ENCODE measurements at places on chromosomes 7 and 10.

DNA sequence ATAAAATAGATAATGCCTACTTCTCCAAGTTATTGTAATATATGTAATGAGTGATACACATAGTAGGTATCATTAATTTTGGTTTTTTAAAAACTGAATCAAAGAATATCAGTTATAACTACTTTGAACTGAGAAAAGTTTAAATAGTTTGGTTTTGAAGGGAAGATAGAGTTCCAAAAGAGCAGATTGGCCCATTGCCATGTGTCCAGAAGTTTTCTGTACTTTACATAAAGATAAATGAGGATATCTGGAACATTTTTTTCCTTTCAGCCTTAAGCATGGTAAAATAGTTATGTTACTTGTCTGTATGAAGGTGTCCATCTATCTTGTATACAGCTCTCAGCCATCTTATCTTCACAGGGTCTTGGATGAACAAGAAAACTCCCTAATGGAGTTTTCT is 97.9 kb upstream of the MXI1 start:
- DNase-seq = no peak

DNA sequence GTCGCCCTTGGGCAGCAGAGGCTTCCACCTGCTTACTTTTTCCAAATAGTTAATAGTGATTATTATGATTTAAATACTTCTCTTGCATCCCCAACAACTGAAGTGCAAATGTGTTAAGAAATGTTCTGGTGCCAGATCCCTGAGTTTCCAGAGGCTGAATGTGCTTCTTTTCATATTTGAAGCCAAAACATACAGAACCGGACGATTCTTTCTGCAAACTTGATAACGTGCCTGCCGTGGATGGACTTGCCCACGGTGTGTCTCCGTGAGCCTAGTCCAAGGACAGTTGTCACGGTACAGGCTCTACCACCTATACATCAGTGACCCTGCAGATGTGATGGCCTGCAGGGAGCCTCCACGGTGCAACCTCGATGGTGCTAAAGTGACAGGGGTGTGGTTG is 198.6 kb upstream of the LYZL2 start:
- no peak for DNase-seq

DNA sequence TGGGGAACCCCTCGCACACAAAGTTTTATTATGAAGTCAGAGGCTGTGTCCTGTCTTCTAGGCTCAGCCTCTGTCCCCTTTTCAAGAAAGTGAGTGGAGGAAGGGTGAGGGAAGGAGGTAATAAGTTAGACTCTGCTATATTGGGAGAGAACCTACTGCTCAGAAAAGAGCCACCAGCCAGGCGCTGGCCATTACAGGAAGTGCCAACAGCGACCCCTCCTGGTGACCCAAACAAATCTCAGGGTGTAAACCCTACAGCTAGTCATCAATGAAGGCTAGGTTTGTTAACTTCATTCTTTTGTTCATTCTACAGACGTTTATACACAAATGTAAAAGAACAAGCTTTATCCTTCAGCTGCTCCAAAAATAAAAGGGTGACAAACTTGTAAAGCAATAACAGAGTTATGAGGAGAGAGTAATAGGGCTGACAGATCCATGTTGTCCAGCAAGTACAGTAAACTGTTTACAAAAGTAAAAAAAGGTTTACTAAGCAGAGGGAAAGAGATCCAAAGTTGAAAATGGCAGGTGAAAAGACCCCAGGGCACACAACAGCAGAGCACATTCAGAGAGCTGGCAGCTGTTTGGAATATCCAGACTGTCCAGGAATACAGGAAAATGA is 82.7 kb downstream of the FAM204A start:
- DNase-seq = no peak

DNA sequence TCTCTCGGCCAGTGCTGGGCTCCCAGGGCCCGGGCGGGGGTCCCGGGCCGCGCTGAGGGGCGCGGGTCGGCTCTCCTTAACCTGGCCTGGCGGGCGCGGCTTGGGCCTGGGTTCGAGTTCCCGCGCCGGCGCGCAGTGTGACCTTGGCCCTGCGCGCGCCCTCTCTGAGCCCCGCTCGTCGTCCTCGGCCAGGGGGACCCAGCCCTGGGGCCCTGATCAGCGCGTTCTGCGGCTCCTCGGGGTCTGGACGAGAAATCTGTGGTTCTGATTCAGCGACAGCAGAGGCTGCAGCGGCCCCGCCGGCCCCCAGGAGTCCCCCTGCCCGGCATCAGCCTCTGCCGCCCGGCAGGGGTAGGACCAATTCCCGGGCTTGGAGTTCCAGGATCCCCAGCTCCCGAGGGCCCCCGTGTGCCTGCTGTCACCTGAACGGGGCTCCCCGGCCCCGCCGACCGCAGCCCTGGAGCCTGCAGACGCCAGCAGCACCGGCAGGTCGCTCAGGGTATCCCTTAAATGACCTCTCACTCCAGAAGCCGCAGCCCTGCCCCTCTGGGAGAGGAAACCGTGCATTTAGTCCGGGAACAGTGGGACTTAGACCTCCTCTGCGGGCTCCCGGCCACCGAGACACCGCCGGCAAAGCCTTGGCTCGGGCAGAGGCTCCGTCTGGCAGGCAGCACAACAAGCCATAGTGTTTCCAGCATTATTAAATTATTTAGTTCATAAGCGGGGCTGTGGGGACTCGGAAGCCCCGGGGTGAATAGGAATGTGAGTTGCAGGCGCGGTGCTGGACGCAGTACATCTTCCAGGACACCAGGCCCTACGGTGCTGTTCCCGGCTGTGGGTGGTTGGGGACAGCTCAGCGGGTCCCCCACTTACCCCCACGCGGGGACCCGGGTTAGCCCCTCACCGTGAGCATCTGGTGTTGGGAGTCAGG is 572 bp downstream of the CHST12 start:
- DNase-seq = peak; percentile 62

DNA sequence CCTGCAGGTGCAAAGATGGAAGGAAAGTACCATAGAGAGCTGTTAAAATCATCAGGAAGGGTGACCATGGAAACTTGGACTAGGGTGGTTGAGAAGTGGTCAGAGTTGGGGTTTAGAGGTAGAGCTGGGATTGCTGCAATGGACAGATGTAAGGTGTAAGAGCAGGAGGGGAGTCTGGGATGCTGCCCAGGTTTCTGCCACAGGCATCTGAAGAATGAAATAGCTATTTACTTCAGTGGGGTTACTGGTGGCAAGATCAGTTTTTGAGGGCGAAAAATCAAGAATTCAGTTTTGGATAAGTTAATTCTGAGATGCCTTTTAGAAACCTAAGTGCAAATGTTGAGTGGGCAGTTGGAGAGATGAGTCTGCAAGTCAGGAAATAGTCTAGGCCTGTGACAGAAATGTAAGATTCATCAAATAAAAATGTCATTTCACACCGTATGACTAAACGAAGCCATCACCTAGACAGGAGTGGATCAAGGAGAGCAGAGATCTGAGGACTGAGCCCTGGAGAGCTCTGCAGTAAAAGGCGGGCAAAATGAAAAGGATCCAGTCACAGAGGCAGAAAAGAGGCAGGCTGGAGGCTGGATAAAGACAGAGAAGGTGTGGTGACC is 22.7 kb upstream of the TOMM7 start:
- peak; percentile 4 for DNase-seq

DNA sequence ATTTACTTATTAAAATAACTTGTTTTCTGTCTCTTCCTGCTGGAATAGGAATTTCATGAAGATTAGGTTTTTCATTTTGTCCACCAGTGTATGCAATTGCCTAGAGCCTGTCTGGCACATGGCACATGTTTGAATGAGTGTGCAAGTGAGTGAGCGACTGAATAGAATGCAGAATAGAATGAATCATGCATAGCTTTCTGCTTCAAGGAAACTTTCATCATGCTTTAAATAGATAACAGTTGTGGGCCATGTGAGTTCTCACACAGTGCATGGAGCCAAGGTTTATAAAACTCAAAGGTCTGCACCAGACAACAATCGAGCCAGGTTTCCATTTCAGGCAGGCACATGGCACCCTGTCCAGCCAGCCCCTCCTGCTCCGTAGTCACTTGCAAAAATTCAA is 74.2 kb upstream of the HECW1 start:
- no peak for DNase-seq

- no peak for DNase-seq
These were observed 59.5 kb downstream of the AHR start for GRCh38 chr7:17357952-17358351.

- DNase-seq = no peak
These were observed 1.3 kb upstream of the HIP1 start for GRCh38 chr7:75739796-75740672.

DNA sequence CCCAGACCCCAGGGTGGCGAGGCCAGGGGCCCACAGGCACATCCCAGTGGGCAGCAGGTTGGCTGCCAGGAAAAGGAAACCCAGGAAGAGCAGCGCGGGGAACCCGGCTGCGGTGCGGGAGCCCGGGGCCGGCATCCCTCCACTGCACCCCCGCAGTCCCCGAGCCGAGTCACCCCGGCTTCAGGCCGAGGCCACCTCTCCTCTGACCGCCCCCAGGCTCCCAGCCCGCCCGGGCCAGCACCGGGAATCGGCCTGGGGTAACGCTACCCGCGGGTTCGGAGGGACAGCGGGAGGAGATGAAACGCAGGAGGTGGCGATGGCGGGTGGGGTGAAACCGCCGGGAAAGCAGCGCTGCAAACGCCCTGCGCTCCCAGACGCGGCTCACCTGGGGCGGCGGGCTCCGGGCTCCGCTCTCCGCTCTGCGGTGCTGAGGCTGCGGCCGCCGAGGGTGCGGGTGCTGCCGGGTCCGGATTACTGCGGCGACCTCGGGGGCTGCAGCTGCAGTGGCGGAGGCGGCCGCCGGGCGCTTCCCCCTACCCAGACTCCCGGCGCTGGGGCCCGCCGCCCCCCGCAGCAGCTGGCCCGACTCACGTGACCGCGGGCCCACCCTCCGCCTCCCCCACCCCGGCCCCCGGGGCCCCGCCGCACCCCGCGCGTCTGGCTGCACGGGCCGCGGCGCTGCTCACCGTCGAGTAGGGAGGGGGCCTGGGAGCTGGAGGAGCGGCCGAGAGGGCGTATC is at the start of gene SCRN1:
Gene SCRN1, minus strand, starts transcription at position 545 of the 739 bp plus-strand sequence. CDS start 20,734 bp downstream, outside the sequence.
- DNase-seq = no peak

GRCh38 chr10:131667561-131667960 is 233.2 kb upstream of the PPP2R2D start:
- no peak for DNase-seq

GRCh38 chr10:132805599-132805998 is 19.7 kb upstream of the NKX6-2 start:
- no peak for DNase-seq

GRCh38 chr7:68984306-68984705 is 614.0 kb upstream of the AUTS2 start:
- no peak for DNase-seq

- DNase-seq = no peak
These were observed 53.0 kb downstream of the GRID1 start for GRCh38 chr10:86313621-86314041.

GRCh38 chr7:130882396-130882795 is 148.4 kb upstream of the KLF14 start:
- DNase-seq = no peak

DNA sequence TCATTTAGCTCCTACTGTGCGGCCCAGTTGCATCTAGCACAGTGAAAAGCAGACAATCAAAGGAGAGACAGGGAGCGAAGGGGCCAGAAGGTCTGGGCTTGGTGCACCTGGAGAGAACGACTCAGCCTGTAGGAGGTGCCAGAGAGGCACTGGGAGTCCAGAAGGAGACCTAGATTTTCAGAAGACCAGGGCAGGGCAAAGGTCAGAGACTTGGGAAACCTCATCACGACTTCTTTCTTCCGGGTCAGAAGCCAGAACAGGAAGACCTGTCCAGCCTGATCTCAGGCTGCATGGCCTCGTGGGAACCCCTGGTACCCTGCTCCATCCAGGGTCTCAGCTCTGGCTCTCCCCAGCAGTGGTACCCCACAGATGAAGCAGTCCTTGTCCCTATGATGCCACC is 5.2 kb downstream of the AGAP3 start:
- no peak for DNase-seq

DNA sequence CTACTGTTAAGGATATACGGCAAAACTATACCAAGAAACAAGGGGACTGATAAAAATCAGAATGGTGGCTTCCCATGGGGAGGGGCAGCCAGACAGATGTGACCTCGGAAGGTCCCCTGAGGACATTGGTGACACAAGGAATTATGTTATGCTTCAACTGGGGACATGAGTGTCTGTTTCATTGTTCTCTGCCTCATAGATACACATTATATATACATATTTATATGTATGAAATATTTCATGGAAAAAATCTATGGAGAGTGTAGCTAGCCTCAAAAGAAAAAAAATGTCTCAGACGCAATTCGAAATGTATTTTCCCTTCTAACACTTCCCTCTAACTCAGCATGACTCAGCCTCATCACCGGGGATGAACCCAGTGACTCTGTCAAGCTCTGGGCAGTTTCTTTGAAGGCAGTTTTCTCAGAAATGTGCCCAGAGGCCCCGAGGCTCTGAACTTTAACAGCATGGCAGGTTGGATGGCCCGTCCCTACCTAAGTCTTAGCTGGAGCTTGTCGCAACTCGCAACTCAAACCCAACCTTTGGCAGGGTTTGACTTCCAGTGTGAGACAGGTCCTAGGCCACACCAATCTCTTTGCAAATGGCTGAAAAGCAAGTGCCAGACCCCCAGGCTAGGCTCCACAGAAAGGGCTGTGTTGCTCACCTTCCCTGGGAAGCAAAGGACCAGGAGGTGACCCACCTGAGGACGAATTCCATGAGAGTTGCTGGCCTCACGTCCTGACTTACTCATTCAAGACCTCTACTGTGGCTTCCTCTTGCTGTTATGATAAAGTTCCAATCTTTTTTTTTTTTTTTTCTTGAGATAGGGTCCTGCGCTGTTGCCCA is 86.9 kb downstream of the CARD11 start:
- DNase-seq = no peak

- DNase-seq = no peak
These were observed 81.0 kb upstream of the SLC25A13 start for GRCh38 chr7:96402913-96403312.

GRCh38 chr7:74289659-74290552 is 699 bp downstream of the CLIP2 start:
- no peak for DNase-seq

DNA sequence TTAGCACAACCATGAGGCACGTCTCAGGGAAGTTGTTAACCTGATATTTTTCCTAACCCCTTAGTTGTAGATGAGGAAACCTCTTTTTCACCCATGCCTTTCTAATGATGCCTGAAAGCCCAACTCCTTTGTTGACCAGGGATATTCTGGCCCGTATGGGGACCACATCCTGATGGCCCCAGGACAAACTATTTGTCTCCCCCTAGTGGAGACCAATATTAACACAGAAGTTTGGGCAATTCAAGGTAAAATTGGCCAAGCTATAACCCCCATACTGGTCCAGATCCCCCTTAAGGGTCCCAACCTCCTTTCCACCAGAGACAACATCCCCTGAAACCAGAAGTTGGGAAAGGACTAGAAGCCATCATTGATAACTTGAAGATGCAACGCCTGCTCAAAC is 893.3 kb downstream of the SORCS1 start:
- no peak for DNase-seq

- no peak for DNase-seq
These were observed 80.6 kb downstream of the USP6NL start for GRCh38 chr10:11530806-11531205.

DNA sequence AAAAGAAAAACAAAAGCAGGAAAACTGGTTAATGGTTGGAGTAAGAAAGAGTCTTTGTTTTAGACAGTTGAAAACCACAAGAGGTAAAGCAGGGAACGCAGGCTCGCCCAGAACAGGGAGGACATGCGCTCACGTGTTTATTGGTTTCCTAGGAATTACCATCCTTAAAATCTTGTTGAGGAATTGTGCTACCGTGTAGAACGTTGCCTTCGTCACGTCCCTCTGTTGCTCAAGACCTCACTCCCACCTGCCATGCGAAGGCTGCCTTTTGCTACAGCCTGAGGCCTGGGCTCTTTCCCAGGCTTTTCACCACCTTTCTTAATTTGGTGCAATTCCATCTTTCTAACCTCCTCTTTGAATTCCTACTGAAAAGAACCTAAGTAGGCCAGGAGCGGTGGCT is 61.6 kb upstream of the CAMK1D start:
- DNase-seq = no peak

All from right atrium auricular region (tissue), 2 donors.